T-helper 2 cell treated with Interferon-gamma antibody and Interleukin-4, amounts not matched to agents 100 ng/mL and 5 ng/mL, for 36 hours (primary cell): ENCODE measurements at places on chromosomes 4 and X. TPM values are rescaled to one million over a fixed set of nuclear protein-coding genes. Genes with fewer than 3 reads are reported as not detected.

The YIPF6 gene
- total RNA-seq = 15.9 and 19.1 TPM in 2 replicates

The OSTC gene
- 106 and 108 TPM in 2 replicates for total RNA-seq

The PAGE1 gene
- not detected in 2 replicates for total RNA-seq

The RADX gene
- 8.0 and 9.0 TPM in 2 replicates for total RNA-seq

The SPANXN3 gene
- total RNA-seq = not detected in 2 replicates

The TKTL2 gene
- total RNA-seq = not detected in 2 replicates

The MAGEC1 gene
- total RNA-seq = not detected in 2 replicates

The BANK1 gene
- 0.11 and 0.23 TPM in 2 replicates for total RNA-seq

The LINC00632 gene
- 2.8 and 3.1 TPM in 2 replicates for total RNA-seq

The DIPK2B gene
- total RNA-seq = not detected in 2 replicates

The RBPJ gene
- 166 and 170 TPM in 2 replicates for total RNA-seq

The RAB39B gene
- total RNA-seq = 8.4 and 8.7 TPM in 2 replicates

The XAGE1B gene
- total RNA-seq = not detected in 2 replicates

The FBXW7 gene
- total RNA-seq = 48.5 and 49.9 TPM in 2 replicates

The CT45A2 gene
- not detected in 2 replicates for total RNA-seq

The ARHGAP24 gene
- total RNA-seq = not detected in 2 replicates

The TMEM35A gene
- total RNA-seq = not detected in 2 replicates

The SMPX gene
- not detected in 2 replicates for total RNA-seq

The POLN gene
- 3.9 and 4.0 TPM in 2 replicates for total RNA-seq

The HGFAC gene
- total RNA-seq = not detected in 2 replicates
